ENCODE measurements at places on chromosomes 5 and 9.

DNA sequence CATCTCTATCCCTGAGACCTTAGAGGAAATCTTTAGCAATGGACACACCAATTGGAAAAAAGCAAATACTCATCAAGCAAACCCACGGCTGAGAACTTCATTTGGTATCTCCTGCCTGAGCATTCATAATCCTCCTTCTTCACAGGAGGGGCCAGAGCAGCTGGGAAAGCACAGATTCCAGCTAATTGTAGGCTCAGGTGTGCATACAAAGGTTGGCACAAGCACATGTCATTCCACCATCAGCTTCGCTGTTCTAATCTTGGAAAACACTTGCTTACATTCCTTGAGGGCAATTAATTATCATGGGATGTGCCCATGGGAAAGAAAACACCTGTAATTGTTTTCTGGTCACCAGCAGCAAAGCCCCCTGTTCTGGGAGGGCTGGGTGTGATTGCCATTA, 376.6 kb downstream of the SPOCK1 start:
- DNase-seq: no peak

DNA sequence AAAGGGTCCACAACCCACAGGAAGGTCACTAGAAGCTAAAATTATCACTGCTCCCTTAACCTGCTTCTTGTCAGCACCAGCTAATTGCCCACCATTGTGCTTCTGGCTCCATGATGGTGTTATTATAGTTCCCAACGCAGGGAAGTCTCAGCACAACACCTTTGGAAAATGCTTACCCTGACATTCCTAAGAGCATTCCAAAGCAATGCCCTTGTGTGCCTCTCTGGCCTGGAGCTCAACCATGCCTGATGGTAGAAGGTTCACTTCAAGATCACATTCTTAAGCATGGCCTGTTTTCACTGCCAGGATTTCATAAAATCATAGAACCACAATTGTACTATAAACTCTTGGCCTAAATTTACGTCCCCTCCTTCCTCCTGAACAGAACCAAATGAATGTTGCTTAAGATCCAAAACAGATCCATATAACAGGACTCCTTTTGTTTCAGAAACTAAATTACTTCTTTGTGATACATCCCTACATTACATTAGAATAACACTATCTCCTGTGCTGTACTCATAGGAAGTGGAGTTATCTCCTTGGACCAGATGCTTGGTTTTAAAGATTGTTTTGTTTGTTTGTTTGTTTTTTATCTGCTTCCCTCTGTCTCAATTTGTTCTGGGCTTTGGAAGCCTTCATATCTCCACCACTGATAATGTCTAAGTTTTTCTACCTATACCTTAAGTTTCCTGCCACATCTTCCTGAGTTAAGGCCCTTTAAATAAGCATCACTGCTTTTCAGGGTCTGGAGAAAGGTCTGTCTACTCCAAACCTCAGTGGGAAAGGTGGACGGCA, 32.1 kb downstream of the ARL15 start:
- DNase-seq: no peak

- no peak for DNase-seq
These were observed 164.5 kb downstream of the TMEM38B start for GRCh38 chr9:105858877-105859276.

DNA sequence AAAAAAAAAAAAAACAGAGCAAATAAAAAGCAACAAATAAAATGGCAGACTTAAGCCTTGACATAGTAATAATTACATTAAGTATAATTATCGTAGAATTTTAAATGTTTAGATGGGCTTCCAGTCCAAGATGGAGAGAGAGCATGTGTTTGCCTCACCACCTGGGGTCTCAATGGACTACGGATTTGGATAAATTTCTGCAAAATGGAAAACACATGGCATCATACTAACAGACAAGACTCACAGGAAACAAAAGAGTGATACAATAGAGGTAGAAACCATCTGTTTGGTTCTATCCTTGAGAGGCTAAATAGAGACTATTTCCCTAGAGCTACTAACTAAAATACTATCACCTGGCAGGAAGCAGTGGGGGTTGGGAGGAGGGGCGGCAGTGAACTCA, 144.3 kb downstream of the MUSK start:
- no peak for DNase-seq

- DNase-seq: no peak
These were observed 140.0 kb upstream of the CDKN2B start for GRCh38 chr9:22148876-22149637.

DNA sequence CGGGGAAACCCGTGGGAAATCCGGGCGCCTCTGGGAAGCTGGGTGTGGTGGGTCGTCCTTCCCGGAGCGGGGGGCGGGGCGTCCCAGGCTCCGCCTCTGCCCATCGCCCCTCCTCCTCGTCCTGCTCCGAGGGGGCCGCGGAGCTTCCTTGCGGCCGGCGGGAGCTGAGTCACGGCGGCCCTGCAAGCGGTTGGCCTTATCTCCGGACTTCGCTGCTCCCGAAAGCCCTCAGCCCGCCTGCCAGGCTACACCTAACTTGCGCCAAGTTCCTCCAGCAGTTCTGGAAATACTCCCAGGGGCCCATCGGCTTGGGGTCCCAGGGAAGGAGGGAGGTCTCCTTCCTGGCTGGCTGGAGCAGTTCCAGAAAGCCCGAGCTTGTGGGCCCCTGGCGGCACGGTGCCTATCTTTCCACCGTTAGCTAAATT, 54.1 kb upstream of the CDKN2AIPNL start:
- no peak for DNase-seq

Measured in CD4-positive, alpha-beta T cell (primary cell).